ENCODE measurements at places on chromosomes 4 and X.

GRCh38 chr4:125317525-125317877, 2.7 kb downstream of the FAT4 start:
- no peak for DNase-seq

DNA sequence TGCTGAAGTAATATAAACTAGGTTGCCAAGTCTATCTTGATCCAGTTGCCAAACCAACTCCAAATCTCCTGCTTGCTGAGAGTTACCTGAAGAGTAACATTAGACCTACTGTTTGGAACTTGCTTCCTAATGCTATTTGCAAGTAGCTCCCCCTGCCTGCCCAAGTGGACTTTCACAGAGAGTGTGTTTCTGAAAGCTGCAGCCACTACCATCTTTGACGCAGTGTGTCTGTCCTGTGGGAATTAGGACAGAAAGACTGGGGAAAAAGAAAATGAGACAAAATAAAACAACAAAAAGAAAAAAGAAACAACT, 195.0 kb upstream of the HS3ST1 start:
- DNase-seq: no peak

DNA sequence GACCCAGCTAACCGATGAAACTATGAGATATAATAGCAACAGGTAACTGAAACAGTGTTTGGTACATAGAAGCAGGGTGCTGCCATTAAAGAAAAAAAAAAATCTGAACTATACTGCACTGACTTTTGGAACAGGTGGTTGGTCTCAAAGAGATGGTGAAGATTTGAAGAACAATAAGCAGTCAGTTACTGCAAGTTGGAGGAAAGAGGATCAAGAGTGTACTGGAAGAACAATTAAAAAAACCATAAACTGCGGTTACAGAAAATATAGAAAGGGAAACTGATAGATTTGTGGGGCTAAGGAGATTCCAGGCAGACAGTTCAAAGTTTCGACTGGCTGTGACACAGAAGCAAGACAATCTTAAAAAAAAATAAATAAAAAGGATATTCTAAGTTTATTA, 181.9 kb upstream of the TRAM1L1 start:
- DNase-seq: no peak

DNA sequence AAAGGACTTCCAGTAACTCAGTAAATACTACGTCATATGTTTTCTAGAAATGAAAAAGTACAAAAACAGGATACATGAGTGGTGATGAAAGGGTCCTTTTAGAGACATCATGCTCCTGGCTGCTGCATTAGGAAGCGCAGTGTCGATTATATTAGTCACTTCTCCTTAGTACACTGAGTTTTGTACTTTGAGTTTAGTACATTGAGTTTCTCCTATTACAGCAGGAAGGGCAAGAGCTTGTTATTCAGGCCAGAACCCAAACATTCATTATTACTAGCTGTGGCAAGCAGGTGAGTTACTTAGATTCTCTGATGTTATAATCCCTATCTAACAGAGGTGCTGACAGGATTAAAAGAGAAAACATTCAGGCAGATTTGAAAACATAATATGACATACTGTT, 21.3 kb downstream of the RPGR start:
- DNase-seq: no peak

DNA sequence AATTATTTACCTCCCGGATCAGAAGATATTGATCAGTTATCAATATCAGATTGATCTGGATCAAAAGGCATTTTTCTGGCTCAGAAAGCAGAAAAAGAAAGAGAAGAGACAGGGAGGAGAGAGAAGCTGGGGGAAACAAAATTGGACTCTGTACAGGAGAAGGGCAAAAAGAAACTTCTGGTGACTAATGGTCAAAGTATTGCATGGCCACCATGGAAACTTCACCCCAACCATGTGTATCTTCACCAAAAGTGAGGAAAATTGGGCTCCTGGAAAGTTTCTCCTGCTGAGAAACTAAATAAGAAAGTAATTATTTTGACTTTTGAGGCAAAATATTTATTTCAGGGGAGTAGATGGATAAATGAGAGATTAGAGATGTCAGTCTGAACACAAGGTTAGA, 33.9 kb downstream of the RNF150 start:
- no peak for DNase-seq

GRCh38 chr4:14025891-14026290, 398.4 kb upstream of the BOD1L1 start:
- no peak for DNase-seq

DNA sequence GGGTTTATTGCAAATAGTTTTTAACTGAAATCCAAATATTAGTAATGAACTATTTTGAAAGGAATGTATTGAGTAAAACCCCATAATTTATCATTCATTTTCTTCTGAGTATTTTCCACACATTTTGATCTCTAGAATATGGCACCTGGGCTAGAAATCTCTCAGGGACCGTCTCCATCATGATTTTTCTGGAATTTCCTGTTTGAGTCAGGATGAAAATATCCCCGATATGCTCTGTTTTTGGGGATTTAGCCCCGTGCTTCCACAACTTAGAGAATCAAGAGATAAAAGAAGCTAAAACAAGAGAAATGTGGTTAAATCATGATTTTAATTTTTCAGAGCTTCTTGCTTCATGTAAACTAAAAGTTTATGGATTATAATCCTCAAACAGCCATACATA, 114.2 kb downstream of the SPCS3 start:
- DNase-seq: no peak

DNA sequence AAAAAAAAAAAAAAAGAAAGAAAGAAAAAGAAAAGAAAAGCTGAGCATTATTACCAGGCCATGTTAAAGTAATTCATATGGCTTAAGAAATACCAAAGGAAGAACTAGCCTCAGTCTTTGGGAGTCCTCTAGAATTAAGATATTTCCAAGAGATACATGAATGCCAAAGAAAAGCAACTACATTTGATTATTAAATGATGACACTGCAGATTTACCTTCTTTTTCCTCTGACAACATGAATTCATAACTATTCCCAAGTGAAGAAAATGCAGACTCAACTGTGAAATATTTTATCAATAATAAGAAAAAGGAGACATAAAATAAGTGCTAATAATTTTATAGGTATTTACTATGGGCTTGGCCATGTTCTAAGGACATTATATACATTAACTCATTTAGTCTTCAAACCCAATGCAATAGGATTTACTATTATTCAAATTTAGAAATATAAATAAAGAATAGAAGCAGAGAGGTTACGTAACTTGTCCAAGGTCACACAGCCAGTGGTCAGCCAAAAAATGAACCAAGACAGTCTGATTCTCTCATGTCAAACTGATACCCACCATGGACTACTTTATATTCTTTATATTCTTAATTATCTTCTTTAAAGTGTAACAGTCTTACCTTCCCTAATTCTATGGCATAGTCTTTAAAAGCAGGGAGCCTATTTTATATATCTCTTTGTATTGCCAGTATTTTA, 6.9 kb downstream of the SH3D19 start:
- DNase-seq: no peak

GRCh38 chr4:11783588-11783987, 354.9 kb upstream of the HS3ST1 start:
- DNase-seq: no peak

- DNase-seq: no peak
These were observed 102.7 kb downstream of the PHOX2B start for GRCh38 chr4:41645728-41646390.

DNA sequence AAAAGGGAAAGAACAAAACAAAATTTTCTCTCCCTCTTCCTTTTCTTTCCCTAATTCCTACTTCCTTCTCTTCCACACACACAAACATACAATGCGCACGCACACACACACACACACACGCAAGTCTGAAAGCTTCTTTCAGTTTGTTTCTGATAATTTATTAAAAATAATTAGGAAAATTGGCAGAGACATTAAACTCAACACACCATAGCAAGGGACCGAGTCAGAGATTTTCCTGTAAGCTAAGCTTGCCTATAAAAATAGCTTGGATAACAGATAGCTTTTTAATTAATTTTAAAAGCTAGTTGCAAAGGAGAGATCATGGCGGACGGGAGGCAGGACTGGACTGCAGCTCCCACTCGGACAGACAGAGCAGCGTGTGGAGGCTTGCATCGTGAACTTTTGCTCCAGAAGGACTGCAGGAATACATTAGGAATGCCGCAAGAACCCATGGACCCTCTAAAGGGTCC, 92.6 kb upstream of the MAPK10 start:
- DNase-seq: no peak

GRCh38 chrX:41397219-41397618, 49.9 kb upstream of the NYX start:
- DNase-seq: no peak

- no peak for DNase-seq
These were observed 61.3 kb downstream of the HS3ST1 start for GRCh38 chr4:11367371-11367770.

GRCh38 chr4:151715881-151716280, 44.9 kb downstream of the GATB start:
- no peak for DNase-seq

GRCh38 chr4:73844345-73844744, 7.9 kb downstream of the CXCL6 start:
- no peak for DNase-seq

DNA sequence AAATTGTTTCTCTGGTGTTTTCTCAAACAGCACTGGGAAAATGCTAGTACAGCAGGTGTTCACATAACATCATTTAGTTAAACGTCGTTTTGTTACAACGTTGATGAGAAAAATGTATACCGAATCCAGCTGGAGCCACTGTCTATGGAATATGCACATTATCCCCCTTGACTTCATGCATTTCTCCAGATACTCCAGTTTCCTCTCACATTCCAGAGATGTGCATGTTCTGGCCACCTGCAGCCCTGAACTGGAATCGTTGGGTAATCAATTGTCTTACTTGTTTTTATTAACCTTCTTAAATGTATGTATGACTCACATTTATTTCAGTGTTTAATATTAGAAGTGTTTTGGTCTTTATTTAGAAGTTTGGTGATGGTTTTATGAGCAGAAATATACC, 18.4 kb upstream of the ODAM start:
- no peak for DNase-seq

- DNase-seq: no peak
These were observed 71.5 kb downstream of the PLS3 start for GRCh38 chrX:115632455-115632854.

DNA sequence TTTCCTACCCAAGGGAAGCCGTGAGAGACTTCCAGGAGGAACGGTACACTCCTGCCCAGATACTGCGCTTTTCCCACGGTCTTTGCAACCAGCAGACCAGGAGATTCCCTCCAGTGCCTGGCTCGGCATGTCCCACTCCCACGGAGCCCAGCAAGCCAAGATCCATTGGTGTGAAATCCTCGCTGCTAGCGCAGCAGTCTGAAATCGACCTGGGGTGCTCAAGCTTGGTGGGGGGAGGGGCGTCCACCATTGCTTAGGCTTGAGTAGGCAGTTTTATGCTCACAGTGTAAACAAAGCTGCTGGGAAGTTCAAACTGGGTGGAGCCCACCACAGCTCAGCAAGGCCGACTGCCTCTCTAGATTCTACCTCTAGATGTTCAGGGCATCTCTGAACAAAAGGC, 284.8 kb upstream of the FGF13 start:
- DNase-seq: no peak

DNA sequence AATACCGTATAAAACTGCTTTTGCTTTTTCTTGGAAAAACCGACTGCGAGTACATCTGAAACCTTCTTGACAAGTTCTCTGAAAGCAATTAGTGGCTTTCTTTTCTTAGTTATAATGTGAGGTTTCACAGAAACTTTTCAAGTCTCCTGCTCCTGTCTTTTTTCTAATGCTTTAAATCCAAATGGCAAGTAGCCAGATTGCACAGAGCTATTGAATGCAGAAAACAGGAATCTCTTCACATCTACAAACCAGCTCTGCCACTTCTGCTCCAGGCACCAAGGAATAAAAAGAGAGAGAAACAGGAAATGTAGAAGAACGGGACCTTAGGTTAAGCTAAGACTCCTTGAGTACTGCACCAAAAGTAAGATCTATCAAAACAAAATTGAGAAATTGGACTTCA, 267.3 kb upstream of the TET2 start:
- DNase-seq: no peak

GRCh38 chrX:104432321-104432720, 133.7 kb upstream of the IL1RAPL2 start:
- no peak for DNase-seq

DNA sequence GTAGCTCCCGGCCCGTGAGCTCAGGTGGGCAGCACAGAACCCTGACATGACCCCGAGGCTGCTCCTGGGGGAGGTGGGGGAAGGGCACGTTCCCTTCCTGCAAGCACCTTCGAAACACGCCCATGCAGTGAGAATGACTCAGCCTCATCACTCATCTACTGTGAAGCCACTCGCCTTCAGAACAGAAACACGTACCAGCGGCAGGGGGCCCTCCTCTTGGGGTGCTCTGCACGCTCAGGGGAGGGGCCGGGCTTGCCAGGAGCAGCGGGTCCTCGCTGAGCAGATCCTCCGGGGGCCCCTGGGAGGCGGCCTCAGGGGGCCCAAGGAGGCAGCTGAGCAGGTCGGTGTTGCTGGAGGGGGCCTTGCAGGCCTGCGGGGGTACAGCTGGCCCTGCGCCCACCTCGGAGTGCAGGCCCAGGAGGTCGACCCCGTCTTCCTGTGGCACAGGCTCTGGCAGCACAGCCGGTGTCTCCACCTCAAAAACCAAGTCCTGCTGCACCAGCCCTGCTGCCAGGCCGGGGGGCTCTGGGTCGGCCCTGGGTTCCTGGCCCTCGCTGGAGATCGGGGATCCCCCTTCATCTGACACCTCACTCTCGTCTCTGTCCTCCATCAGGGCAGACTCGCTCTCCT, 40.9 kb upstream of the CPLX1 start:
- no peak for DNase-seq

DNA sequence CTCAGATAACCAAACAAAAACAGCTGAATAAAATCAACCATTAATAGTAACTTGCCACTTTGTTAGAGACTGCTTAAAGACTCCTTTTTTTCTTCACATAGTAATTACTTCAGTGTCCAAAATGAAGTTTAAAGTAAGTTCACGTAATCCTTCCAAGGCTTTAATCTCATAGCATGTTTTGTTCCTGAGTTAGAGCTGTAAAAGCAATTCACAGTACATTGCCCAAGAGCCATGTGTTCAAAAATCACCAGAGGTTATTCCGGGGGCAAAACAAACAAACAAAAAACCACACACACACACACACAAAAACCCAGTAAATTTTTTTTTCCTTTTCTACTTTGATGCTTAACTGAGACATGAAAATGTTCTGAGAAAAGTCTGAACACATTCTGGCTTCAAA, 6.1 kb downstream of the GPR82 start:
- DNase-seq: no peak

DNA sequence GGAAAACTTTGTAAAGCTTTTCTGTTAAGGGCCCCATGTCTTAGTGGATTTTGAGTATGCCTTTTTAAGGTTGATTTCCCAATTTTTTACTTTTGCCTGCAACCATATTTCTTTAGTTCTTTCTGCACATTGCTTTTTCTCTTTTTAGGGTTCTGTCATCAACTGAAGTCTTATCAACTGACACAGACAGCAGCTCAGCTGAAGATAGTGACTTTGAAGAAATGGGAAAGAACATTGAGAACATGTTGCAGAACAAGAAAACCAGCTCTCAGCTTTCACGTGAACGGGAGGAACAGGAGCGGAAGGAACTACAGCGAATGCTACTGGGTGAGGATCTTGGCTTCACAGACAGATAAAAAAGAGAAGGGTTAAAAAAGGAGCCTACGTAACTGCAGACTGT, 27.8 kb downstream of the TAF1 start:
- DNase-seq: no peak

- DNase-seq: no peak
These were observed 3.1 kb downstream of the MAMLD1 start for GRCh38 chrX:150365990-150366911.

All from stimulated activated CD8-positive, alpha-beta memory T cell treated with anti-CD3 and anti-CD28 coated beads, Interleukin-7, amount 100 ng/mL, for 1 hour (primary cell).